ENCODE measurements at places on chromosomes 5 and 9.

GRCh38 chr5:57383093-57383861 is 99.3 kb downstream of the ACTBL2 start:
- peak; percentile 74 for DNase-seq

GRCh38 chr9:96751815-96752214 is 26.1 kb downstream of the ZNF510 start:
- DNase-seq: no peak

- DNase-seq: no peak
These were observed 100.3 kb downstream of the ENTREP1 start for GRCh38 chr9:69425136-69425801.

DNA sequence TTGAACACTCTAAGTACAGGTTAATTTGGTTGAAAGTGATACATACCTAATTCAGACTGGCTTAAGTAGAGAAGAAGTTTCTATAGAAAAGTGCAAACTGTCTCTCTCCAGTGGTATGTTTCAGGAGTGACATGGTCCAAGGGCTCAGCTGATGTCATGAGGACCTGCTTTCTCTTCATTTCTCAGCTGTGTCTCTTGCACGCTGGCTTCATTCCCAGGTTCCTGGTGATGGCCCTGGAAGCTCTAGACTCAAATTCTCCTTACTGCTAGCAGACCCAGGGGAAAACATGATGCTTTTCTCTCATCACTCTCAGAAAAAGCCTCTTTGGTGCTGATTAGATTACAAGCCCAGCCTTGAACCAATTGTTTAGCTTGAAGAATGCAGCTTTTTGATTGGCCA is 211.9 kb upstream of the CLINT1 start:
- DNase-seq: no peak

DNA sequence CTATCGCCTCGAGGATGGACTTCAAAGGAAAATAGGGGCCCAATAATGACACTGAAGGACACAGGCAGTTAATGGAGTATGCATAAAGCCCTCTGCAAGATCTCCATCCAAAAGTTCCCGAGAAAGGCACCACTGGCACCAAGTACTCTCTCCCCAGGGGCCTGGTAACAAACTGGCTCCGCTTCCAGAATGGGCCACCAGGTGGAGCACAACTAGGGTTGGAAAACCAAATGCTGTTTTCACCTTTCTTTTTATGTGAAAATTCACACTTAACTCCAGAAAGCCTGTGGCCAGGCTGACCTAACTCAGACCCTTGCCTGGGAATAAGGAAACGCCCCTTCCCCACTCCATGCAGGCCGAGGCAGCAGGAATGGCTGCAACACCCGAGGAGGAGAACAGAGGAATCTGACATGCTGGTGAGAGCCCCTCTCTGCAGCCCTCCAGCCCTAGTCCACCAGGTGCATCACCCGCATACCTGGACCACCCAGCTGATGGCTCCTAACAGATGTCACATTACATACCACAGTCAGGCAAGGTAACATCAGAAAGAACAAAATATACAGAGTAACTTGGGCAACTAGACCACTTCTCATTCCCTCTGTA is 42.8 kb downstream of the CAMSAP1 start:
- peak; percentile 75 for DNase-seq

GRCh38 chr5:143008032-143008431 is 237.9 kb downstream of the ARHGAP26 start:
- DNase-seq: no peak

- peak; percentile 86 for DNase-seq
These were observed 24.2 kb upstream of the GLRX start for GRCh38 chr5:95846554-95847260.

GRCh38 chr5:107524111-107524510 is 146.6 kb downstream of the EFNA5 start:
- DNase-seq: no peak

GRCh38 chr9:73869264-73869663 is 627.9 kb upstream of the RORB start:
- DNase-seq: peak; percentile 80

DNA sequence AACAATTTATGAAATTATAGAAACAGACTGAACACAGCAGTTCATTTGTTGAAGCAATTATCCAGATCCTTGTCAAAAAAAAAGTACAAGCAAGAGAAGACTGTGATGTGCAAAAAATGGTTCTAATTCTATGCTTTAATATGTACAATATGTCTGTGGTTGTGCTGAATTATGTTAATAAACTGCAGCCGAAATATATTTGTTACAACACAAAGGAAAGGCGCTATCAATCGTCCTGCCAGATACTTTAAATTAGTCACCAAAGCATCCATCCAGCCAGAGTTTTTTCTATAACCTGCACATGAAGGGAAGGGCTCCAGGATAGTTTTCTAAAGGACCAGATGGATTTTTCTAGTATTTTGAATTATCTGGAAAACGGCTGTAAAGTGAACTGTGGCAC is 259.5 kb downstream of the BNC2 start:
- DNase-seq: no peak

- no peak for DNase-seq
These were observed 15.5 kb upstream of the SOWAHA start for GRCh38 chr5:132797651-132798050.

- no peak for DNase-seq
These were observed 126.1 kb downstream of the ESM1 start for GRCh38 chr5:54859316-54859715.
